ENCODE measurements at places on chromosomes 1 and 21.
A peak's percentile ranks its signal among the peaks of the same experiment; 100 is the strongest.

GRCh38 chr1:144101397-144102045, 129.7 kb upstream of the FAM72C start:
- peak; percentile 2 for DNase-seq

DNA sequence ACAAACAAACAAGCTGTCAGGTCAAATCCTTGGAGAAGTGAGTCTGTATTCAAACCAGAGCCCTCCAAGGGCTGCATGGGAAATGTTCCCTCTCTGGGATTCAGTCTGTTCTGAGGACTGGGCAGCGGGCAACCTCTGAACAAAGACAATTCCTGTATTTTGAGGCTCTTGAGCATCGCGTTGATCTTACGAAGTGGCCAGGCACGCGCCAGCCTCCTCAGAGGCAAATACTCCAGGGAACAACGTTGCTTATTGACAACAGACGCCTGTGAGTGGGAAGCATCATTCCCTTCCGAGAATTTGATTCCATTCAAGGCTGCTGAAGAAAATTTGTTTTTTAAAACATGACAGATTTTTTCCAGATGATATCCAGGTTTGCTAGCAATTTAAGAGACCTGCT, 20.0 kb upstream of the TACSTD2 start:
- no peak for DNase-seq

DNA sequence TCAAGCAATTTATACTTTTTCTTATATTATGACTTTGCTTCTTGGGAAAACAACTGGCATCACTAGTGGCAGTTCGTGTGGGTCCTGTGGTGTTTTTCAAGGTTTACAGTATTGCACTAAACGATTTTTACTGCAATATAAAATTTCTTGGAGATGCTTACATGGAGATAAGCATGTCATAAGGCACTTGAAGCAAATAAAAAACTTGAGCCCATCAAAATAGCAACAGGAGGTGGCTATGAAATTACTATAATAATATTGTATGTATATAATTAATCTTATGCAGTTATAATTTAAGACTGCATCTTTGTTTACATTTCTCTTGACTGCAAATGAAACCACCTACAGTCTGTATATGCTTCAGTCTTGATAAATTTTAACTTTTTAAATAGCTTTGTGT, 29.3 kb upstream of the CHAF1B start:
- DNase-seq, result no peak

DNA sequence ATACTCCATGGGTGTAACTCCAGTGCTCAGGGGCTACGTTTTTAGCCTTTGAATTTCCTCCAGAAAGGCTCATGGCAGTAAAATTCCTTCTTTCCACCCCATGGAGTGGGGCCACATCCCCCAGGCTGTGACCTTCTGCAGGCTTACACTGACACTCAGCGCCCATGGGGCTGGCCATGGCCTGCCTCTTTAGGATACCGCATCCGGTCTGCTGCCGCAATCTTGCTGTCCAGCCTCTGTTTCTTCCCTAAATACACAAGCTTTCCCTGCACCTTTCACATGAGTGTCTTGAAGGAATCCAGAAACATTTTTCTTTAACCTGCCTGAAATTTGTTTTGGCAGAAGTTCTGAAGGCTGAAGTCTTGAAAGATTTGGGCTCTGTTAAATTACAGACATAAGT, 170.5 kb downstream of the NTMT2 start:
- no peak for DNase-seq

- DNase-seq, result peak; percentile 85
Observed at GRCh38 chr1:40612345-40612831, 53.1 kb downstream of the RIMS3 start.

DNA sequence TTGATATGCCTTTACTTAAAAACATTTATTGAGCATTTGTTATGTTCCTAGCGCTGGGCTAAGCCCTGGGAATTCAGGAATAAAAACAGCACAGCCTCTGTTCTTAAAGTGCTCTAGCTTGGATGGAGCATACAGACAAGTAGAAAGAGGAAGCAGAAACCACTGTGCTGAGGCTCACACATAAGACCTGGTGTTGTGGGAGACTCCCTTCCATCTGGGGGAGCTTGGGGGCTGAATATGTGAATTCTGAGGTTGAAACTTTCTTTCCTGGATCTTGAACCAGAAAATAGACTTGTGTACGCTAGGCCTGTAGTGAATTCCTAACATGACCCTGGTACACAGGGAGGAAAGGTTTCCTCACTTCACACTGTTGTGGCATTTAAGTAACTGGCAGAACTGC, 209.9 kb downstream of the ZNF326 start:
- DNase-seq, result no peak

DNA sequence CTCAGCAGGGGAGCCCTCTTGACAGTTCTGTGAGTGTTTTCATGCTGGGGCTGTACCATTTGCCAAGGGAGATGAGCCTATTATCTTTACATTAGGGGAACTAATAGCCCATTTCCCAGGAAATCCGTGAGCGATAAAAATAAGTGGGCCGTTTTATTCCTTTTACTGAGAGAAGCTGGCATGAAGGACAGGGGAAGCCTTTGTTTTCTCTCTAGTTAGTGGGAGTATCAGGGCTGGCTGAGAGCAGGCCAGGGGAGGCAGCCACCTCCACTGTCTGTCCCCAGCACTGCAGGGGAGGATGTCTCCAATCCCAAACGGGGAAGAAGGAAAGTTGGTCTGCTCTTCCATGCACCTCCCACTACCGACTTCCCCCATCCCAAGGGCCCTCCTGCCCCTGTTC, 2.5 kb downstream of the UBL4B start:
- no peak for DNase-seq

DNA sequence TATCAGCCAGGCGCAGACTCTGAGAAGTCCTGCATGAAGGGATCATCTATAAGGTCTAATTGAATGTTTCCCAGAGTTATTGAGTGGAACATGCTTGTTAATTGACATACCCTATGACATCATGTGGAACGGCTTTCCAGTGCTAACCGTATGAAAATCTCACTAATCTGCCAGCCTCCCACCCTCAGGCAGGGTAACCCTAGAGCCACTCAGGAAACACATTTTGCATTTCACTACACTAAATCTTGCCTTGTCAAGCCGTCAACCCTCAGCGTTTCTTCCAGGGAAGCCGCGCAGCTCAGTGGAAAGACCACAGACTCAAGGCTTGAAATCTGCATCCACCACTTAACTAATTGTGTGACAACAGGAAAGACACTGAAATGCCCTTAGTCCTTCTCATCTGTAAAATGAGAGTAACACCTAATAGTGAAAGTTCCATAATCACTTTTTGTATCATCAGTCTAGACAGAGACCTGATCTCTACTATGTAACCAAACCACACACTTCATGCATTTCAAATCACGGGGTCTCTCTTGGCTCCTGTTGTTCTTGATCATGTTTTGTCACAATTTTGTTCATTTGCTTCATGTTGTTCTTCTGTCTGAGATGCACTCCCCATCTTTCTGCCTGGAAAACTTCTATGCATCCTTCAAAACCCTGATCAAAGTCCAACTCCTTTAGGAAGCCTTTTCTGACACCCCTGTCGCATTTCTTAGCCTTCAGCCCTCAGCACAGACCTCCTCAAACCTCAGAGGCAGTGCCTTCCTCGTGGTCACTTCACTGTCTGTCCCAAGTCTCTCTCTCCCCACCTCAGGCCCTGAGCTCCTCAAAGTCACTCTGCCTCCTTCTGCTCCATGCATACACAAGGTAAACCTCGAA, 246.5 kb downstream of the TOMM20 start:
- DNase-seq, result no peak

DNA sequence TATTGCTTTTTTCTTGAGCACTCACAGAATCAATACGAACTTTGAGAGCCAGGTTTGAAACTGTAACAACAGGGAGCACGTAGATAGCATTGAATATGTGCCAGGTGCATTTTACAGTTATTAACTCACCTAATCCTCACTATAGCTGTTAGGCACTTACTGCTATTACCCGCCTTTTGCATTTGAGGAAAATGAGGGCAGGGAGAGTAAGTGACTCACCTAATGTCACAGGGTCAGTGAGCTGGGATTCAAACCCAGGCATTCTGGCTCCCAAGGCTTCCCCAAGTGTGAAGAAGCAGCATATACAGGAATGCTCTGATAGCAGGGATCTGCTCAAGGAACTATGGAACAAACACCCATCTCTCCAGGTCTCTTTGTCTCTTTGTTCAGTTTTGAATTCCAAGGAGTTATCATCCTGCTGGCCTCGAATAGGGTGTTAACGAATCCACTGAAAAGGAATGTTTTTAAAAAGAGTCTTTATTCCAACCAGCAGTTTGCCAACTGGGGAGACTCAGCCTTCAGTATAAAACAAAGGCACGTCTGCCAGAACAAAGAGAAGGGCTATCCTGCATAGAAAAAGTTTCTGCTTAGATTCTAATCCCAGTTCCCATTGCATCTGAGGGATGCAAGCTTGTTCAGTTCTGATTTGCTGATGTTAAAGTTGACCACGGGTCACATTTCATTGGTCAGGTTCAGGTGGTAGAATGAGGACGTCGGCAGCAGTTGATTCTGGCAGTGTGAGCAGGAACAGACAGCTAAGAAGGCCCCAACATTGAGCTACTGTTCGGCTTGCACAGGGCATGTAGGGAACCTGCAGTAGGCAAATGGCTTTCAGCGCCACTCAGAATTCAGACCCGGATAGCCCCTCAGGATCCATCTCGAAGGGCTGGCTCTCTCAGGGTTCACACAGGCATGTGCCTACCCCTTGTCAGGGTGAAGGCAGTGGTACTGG, 22.1 kb downstream of the TRIM67 start:
- no peak for DNase-seq

DNA sequence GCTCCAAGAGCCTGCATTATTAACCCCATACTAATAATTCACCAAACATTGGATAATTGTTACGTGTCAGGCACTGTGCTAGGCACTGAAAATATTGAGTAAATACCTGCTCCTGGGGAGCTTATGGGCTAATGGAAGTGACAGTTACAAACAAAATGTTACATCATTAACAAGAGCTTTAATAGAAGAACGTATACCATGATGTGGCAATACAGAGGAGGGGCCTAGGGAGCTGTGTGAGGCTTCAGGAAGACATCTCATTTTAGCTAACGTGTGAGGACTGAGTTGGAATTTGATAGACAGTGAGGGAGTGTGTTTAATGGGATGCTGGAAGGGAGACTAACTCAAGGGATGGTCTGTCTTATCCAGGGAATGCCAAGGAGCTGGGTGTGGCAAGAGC, 16.5 kb upstream of the TSPAN2 start:
- DNase-seq, result no peak

GRCh38 chr1:34884961-34885360, 25.4 kb upstream of the SMIM12 start:
- no peak for DNase-seq

DNA sequence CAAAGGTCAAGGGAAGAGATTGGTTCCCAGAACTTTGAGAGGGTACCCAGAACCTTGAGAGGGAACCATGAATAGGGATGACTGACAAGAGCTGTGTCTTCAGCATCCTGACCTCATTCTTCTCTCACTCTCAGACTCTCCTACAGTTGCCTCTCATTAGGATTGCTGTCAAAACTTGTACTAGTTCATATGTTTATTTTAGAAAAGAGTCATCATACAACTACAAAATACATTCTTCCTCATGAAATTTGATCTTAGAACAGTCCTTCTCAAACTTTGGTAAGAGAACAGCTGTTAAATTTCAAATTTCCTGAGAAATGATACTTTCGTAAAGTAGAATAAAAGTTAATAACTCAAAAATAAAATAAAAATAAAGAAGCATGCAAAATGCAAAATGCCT, 161.4 kb upstream of the ZRANB2 start:
- no peak for DNase-seq

GRCh38 chr1:12031039-12031980, 12.0 kb downstream of the MIIP start:
- no peak for DNase-seq

- no peak for DNase-seq
Observed at GRCh38 chr1:88311265-88311664, 372.8 kb upstream of the PKN2 start.

DNA sequence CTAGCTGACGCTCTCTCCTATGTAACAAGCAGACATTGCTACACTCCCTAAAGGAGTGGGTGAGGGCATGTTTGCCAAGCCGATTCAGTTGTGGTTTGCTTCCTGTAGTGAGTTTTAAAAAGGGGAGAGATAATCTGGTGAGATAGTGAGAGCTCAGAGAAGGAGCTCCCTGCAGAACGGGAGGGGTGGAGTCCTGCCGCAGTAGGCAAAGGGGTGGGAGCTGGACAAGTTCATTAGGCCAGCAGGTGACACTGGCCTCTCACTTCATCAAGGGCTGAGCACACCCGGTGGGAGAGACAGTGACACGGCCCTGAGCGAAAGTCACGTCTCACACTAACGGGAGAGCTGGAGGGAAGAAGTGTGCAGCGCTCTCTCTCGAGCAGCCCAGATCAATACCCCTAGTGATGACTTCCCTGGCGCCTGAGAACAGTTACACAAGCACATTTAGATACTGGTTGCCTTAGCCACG, 144.0 kb upstream of the CD34 start:
- no peak for DNase-seq

GRCh38 chr1:111690306-111690617, 48.9 kb downstream of the INKA2 start:
- peak; percentile 65 for DNase-seq
